ENCODE measurements at places on chromosomes 11 and 22.

DNA sequence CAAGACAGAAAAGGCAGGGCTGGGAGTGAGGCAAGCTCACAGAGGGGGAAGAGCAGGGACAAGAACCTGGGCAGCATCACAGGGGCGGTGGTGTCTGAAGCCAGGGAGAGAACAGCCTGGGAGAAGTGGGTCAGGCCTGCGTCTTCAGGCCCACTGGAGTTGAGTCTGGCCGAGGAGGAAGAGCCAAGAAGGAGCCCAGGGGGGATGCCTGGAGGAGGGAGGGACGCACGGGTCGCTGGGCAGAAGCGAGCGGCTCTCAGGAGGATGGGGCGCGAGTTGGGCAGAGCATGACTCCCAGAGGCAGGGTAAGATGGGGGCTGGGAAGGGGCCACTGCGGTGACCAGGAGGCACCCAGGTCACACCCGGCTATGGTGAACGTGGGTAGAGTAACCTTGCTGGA, 18.5 kb downstream of the LRFN4 start:
- DNase-seq: no peak

DNA sequence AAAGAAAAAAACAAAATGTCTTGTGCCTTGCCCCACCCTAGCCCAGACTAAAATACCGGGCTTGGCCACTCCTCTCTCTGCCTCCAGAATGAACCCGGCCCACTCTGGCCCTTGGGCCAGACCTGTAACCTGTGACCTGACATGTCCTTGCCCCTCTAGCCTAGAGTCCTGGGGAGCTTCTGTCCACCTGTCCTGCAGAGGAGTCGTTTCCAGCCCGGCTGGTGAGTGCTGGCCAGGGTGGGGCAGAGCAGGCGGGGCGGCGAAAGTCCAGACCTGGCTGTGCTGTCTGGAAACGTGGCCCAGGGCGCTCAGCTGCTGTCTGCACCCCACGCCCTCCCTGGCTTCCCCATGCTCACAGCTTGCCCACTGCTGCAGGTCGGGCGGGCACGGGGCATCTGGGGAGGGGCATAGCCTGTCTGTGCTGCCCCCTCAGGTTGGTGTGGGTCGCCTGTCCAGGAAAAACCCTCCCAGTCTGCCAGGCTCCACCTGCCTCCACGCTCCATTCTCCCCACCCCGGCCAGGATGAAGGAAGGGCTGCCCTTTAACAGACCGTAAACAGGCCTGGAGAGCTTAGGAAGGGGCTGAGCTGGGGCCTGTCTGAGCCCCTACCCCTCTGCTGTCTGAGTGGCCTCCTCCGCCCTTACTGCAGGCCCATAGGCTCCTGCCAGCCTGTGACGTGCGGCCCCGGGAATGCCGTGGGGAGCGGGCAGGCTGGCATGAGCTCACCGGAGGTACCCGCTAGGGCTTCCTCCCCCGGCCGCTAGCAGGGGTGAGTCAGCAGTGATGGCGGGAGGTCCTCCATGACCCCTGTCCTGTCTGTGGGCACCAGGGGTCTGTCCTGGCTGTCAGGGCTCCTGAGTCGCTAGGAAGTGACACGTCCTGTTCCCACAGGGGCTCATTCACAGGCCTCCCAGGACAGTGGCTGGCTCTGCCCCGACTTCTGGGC, 1.9 kb downstream of the CD151 start:
- peak; percentile 71 for DNase-seq

DNA sequence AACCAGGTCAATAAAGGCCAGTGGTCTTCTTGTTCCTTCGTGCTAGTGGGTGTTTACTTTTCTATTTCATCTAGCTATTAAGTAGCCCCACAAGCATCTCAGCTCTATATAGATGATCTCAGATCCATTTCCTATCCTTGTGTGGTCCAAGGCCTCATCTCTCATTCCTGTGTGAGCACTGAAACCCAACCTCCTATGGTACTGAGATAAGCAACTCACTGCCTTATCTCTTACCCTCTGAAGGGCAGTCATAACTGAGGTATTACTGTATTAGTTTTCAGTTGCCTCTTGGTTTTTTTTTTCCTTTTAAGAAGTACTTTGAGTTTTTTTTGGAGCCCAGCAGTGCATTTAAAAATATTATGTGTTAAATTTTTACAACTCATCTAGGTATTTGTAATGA, 28.3 kb downstream of the ACER3 start:
- DNase-seq: no peak

DNA sequence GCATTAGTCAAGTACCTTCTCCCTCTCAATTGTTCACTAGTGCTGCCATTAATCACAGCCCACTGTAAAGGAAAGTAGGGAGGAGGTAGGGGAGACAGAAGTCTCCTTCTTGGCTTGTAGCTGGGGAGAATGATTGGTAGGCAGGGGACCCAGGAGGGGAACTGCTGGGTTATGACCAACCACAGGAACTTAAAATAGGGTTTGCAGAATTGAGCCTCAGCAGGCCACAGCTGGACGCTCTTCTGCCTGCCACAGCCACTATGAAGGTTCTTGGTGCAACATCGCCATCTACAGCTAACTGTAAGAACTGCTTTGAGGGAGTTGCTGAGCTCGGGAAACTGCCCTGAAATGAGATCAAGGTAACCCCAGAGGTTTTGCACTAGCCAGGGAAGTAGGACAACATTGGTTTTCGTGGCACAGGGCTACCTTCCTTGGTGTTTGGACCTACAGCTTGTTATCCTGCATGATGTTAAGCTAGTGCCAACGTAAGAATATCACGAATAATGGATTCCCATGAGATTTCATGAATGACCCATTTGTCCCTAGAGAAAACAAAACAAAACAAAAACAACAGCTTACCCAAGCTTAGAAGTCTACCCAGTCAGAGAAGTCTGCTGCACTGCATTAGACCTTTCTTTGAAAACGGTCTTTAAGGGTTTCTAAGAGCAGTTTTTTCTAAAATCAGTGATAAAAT, 787.1 kb upstream of the API5 start:
- peak; percentile 76 for DNase-seq

- DNase-seq: peak; percentile 86
These were observed 945 bp downstream of the ROBO3 start for GRCh38 chr11:124865902-124866851.

- DNase-seq: no peak
These were observed 8.8 kb downstream of the C11orf96 start for GRCh38 chr11:43951231-43951630.

DNA sequence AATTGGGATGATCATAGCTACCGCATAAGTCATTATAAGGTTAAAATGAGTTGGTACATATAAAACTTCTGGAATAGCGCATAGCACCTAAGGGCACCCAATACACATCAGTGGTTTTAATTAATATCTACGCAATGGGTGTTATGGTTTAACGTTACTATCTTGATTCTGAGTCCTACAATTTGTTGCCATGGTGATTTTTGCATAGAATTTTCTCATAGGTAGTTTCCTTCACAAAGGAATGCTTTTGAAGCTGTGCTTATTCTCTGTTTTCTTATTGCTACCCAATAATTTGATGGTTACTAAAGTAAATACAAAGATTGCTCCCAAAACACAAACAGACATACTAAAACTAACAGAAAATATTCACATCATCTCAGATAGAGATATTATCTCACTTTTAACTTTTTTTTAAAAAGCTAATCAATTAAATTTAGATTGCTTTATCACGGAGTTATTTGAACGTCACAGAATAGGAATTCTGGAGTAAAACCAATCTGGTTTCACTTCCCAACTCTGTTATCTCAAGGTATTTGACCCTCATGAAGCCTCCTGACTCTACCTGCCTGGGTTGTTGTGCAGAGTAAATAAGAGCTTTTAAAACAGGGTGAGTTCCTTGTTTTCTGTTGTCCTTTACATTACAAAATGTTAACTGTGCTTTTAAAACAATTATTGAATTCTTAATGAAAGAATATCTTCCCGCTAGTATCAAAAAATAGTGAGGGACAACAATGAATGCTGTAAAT, 635.5 kb upstream of the CCDC90B start:
- DNase-seq: no peak

DNA sequence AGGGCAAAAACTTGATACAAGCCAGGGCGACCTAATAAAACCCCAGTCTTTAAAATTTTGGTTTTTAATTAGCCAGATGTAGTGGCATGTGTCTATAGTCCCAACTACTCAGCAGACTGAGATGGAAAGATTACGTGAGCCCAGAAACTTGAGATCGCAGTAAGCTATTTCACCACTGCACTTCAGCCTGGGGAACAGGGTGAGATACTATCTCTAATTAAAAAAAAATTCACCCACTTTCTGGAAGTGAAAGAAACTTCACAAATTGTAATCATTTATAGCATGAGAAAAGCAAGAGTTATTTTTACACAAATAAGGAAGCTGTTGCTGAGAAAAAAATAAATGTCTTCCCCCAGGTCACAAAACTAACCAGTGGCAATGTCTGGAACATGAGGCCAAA, 882 bp upstream of the GLYATL2 start:
- no peak for DNase-seq

GRCh38 chr11:84965484-84965883, 661.7 kb downstream of the DLG2 start:
- DNase-seq: no peak

- DNase-seq: peak; percentile 7
These were observed 25.8 kb downstream of the KRTAP5-5 start for GRCh38 chr11:1655168-1656060.

- DNase-seq: no peak
These were observed 16.5 kb upstream of the SHISAL1 start for GRCh38 chr22:44329179-44329796.

DNA sequence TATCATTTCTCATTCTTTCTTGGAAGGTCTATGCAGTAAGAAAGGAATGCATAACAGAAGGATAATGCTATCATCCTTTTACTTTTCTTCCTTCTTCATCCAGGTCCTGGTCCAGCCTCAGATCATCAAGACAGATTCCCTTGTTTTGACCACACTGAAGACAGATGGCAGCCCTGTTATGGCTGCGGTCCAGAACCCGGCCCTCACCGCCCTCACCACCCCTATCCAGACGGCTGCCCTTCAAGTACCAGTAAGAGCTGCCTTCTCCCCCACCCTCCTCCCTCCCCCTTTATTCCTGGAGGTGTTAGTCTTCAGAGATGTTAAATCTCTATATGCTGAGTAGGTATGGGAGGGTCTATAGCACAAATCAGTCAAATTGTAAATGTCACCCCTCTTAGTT, 37.9 kb downstream of the SREBF2 start:
- DNase-seq: no peak

GRCh38 chr22:31179345-31179744, 19.4 kb downstream of the RNF185 start:
- peak; percentile 59 for DNase-seq

DNA sequence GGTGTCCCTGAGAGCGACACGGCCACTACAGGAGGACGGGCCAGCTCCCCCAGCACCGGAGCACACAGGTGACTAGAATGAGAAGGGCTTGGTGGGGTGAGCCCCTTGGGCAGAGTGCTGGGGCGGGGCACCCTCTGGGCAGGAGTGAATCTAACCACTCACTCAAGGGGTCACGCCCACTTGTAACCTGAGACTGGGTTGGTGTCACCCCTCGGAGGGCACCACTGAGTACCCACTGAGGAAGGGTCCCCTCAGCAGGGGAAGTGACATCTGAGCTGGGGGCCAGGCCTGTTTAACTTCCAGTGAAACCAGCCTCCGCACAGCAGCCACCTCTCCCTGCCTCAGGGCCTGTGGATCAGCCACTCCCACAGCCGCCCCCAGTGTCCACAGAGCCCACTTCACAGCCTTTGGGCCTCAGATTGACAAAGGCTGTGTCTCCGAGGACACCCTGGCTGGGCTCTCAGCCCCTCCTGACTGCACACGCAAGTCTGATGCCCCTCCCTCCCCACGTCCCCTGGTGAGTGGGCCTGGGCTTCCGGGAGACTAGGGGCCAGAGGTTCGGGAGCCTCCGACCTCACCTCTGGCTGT, 5.6 kb downstream of the GATD1 start:
- DNase-seq: no peak

DNA sequence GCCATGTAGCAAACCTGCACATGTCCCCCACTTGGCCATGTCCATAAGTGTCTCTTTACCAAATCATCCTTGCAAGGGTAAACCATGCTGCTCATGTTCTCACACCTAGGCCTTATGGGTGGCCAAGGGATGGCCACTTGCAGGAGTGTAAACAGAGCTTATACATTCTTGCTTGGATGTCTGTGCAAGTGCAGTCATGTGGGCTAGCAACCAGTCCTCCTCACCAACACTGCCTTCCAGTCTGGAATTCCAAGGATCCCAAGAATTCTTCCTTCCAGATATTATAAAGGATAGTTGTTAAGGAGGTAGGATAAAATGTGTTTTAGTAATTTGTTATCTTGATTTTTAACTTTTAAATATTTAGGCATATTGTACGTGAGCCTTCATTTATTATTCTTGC, 47.8 kb upstream of the OR5P2 start:
- DNase-seq: no peak

- DNase-seq: peak; percentile 86
These were observed 1.5 kb downstream of the DDB2 start for GRCh38 chr11:47216121-47216798.

DNA sequence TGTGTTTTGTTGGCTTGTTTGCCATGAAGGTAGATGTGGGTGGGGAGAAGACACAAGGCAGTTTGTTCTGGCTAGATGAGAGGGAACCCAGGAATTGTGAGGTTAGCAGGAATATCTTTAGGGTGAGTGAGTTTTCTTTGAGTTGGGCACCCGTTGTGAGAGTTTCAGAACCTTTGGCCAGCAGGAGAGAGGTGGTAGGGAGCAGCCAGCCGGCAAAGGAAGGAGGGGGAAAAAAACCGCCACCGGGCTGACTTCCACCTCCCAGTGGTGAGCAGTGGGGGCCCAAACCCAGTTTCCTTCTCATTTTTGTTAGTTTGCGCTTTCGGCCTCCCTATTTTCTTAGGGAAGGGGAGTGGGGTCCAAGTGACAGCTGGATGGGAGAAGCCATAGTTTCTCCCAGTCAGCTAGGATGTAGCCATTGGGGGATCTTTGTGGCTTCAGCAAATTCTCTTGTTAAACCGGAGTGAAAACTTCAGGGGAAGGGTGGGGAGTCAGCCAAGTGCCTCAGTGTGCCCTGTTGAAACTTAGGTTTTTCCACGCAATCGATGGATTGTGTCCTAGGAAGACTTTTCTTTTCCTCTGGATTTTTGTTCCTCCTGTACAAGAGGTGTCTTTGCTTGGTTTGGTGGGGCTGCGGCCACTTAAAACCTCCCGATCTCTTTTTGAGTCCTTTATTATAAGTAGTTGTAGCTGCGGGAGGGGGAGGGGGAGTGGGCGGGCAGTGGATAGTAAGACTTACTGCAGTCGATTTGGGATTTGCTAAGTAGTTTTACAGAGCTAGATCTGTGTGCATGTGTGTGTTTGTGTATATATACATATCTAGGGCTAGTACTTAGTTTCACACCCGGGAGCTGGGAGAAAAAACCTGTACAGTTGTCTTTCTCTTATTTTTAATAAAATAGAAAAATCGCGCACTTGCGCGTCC, 1.1 kb upstream of the GCAT start:
- DNase-seq: no peak

- DNase-seq: no peak
These were observed 9.6 kb upstream of the TP53I11 start for GRCh38 chr11:44960200-44960845.

- no peak for DNase-seq
These were observed 597.2 kb upstream of the ANO3 start for GRCh38 chr11:25734591-25735211.

- DNase-seq: no peak
These were observed 555.4 kb downstream of the NTM start for GRCh38 chr11:131925829-131926228.

- peak; percentile 72 for DNase-seq
These were observed 17.0 kb upstream of the KCNJ11 start for GRCh38 chr11:17405232-17406005.

All from AG20443 (cell line).